ENCODE measurements at places on chromosomes 16 and 17. TPM values are rescaled to one million over a fixed set of nuclear protein-coding genes. Genes with fewer than 3 reads are reported as not detected.

The ZACN gene
- polyA plus RNA-seq, result 0.03 TPM

- DNase-seq, result no peak
Observed at GRCh38 chr17:32445497-32445896, 1.2 kb downstream of the PSMD11 start.

- no peak for DNase-seq
Observed at GRCh38 chr17:38425031-38425430, 3.2 kb upstream of the ARHGAP23 start.

DNA sequence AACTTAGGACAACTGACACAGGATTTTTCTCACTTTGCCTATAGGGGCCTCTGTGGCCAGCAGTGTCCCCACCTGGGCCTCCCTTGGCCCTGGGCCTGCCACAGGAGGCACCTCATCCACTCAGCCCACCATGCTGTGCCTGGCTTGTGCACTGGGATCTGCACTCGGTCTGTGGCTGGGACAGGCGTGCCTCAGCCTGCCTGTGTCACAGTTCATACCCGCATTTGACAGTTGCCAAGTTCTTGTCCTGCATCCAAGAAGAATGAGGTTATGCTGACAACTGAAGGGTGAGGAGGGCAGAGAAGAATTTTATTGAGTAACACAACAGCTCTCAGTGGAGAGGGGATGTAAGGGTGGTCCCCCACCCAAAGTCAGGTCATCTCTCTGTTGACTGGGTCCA, 36.0 kb downstream of the ZFP90 start:
- DNase-seq, result no peak

- no peak for DNase-seq
Observed at GRCh38 chr16:13793841-13794409, 126.0 kb upstream of the ERCC4 start.

- DNase-seq, result no peak
Observed at GRCh38 chr17:80171681-80172080, 1.9 kb downstream of the CARD14 start.

DNA sequence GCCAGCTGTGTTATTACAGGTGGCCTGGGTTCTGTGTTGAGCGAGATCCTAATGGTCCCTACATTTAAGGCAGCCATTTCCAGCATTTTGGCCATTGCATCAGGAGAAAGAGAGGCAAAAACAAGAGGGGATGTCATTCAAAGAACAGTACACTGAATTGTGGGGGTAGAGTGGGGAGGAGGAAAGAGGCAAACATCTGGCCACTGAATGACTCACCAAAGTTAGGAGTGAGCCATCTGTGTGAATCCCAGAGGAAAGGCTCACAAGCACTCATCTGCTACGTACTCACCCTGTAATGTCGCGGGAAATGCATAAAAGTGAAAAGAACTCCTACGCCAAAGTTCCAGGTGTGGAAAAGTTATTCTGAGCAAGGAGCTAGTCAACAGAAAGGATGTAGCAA, 16.7 kb downstream of the KRABD2 start:
- no peak for DNase-seq

GRCh38 chr16:19559242-19559910, 3.9 kb downstream of the VPS35L start:
- DNase-seq, result peak; percentile 40

The GRAP gene
- 0.02 TPM for polyA plus RNA-seq

DNA sequence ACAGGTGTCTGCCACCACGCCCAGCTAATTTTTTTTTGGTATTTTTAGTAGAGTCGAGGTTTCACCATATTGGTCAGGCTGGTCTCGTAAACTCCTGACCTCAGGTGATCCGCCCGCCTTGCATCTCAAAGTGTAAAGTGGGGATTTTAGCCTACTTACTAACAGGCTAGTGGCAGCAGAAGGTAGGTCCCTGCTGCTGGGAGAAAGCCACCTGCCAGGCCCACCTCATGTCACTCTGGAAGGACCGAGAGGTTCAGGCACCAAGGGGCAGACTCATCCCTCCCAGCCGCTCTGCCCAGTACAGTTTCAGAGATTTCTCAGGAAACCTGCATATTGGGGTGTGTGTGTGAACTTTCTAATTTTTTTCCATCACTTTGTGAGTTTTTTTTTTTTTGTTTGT, 2.1 kb upstream of the RCVRN start:
- no peak for DNase-seq

DNA sequence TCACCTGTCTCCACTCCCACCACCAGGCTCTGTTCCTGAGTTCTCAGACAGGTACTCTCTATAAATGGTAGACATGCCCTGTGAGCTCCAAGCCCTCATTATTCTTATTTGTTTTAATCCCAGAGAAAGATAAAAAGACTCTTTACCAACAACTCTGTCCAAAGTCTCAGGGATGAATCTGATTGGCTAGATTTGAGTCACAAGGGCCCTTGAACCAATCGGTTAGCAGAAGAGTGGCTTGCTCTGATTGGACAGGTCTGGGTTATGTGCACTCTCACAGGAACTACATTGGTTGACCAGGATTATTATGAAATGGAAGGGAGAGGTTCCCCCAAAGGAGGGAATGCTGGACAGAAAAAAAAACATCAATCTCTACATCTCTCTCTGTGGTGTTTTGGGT, 7.5 kb downstream of the COTL1 start:
- DNase-seq, result no peak
